Breast epithelium (tissue), 4 donors: ENCODE measurements at places on chromosomes 12 and 14. TPM values are rescaled to one million over a fixed set of nuclear protein-coding genes. Genes with fewer than 3 reads are reported as not detected.

TAS2R9 gene
- not detected for total RNA-seq

ANKRD13A gene
- 172 TPM for total RNA-seq

DNA sequence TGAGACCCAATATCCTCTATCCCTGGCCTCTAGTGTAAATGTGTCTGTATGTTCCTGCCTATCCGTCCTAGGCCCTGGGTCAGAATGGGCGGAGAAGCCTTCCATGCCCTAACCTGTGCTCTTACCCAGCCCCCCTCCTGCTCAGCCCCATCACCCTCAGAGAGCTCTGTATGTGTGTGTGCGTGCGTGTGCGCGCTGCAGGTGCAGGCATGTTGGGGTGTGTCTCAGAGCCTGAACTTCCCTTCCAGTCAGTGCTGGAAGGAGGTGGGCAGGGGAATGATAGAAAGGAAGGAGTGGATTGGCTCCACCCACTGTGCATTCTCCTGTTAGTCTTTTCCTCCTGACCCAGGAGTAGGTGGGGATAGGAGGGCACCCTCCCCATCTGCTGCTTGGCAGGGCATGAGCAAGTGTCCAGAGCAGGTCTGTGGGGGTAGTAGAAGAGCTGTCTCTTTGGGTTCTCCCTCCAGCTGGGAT, 7.2 kb downstream of the NAB2 start:
- no peak for DNase-seq

DNA sequence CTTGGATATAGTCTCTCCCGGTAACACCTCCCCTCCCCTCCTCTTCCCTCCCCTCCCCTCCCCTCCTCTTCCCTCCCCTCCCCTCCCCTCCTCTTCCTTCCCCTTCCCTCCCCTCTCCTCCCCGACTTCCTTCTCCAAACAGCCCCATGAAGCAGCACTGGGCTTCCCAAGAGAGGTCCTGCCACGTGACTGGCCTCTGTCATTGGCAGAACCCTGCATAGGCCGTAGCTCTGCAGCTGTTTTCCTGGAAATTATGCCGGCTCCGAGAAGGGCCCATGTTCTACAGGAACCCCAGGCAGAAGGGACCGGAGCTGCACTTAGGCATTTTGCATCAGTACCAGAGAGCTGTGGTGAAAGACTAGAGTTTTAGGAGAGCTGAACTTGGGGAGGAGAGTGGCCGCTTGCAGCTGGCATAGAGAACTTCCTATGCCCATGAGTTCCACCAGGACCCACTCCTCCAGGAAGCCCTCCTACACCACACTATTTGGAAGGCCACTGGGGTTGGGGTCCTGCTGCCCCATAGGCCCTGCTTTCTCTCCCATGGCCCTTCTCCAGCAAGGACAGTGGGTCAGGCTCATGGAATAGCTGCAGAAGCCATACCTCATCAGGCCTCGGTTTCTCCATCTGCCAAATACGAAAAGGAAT, 5.1 kb upstream of the TNFAIP2 start:
- no peak for DNase-seq

GRCh38 chr12:26318661-26319068, 123.3 kb downstream of the SSPN start:
- DNase-seq: no peak

- no peak for DNase-seq
These were observed 111.5 kb upstream of the BCL2L14 start for GRCh38 chr12:11959117-11959823.

DNA sequence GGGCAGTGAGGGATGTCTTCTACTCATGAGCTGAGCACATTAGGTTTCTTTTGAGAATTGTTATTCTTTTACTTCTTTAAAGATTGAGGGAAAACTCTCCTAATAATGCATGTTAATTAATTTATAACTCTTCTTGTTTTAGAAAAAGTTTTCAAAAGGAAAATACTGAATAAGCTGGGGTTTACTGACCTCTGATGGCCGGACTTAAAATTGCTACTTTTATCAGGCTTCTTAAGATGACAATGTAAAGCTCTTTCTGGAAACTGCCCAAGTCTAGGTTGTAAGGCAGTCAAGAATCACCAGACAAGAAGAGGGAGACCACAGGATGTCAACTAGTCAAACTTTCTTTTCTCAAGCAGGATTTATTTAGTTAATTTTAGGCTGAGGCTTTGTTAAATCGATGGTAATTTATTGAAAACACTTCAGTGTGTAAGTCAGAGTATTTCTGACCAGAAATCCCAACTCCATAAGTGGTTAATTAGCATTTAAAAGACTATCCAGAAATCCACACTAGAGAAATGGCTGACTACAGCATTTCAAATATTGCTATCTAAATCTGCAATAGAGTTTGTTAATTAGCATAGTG, 82.1 kb downstream of the AVPR1A start:
- DNase-seq: no peak

DNA sequence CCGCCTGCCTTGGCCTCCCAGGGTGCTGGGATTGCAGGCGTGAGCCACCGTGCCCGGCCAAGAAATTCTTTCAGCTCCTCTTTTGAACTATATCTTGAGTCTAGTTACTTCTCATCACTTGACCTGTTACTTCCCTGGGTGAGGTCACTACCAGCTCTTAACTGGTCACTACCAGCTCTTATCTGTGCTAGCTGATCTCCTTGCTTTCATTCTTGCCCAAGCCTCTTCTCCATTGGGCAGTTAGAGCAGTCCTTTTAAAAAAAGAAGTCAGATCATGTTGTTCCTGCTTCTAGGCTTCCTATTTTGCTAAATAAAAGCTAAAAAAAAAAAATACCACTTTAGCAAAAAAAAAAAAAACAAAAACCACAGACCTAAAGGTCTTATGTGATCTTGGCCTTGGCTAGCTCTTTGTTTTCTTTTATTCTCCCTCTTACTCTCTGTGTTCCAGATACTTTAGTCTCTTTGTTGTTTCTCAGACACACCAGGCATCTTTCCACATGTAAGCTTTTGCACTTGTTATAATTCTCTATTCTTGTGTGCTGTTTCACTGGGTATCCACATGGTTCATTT, 63.5 kb downstream of the RAD51B start:
- no peak for DNase-seq

DNA sequence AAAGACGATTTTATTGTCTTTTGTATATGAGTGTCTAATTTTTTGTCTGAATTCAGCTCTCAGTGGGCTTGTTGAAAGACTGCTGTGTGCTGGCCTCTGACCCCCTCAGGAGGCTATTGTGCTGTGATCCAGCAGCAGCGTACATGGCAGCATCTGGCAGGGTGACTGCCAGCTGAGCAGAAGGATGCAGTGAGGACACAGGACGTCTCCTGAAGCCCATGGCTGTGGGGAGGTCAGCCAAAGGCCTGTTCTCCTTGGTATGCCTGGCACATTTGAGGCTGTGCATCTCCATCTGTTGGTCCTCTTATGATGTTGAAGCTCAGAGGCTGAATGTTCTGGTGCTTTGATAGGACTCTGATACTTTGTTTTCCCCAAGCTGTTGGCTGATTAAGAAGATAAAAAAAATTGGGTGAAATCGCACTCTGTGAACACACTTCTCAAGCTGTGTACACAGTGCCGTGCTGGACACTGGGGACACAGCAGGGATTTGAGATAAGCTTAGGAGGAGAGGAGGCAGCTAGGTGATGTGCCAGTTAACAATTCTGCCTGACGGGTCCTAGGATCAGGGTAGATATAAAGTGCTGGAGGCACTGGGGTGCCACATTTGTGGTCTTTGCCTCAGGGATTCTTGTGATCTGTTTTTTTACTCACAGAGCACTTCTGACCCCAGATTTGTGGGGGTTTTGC, 37.5 kb downstream of the EID3 start:
- no peak for DNase-seq

- DNase-seq: no peak
These were observed 84.6 kb upstream of the CCDC196 start for GRCh38 chr14:66401449-66402095.

MAP3K9 gene
- 0.16 TPM for total RNA-seq

- no peak for DNase-seq
These were observed 26.3 kb downstream of the HIP1R start for GRCh38 chr12:122861587-122861970.
